ENCODE measurements at places on chromosomes 6 and 20.

DNA sequence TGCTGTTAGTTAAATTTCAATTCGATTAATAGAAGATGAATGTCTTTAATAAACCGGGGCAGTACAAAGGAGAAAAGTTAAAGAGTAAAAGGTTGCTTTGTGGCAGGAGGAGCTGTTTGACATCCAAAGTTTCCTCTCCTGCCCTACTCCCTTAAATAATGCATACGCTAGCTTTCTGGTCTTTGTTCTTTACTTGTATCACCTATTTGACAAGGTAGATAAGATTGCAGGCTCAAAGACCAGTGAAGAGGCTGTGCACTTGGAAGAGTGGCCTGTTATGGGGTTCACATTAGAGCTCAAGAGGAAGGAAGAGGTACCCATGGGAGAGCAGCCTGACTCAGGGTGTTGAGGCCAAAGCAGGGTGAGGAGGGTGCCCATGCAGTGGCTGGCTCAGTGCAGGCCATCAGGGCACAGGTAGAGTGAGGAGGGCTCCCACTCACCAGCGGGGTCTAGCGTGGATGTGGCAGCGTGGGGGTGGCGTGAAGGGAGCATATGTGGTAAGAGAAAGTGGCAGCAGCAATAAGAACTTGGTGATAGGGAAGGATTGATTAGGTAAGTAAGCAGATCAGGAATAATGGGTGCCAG lies 29.3 kb upstream of the KLHL31 start:
- DNase-seq = no peak

GRCh38 chr6:25311331-25311840 lies 32.2 kb downstream of the CARMIL1 start:
- DNase-seq = no peak

DNA sequence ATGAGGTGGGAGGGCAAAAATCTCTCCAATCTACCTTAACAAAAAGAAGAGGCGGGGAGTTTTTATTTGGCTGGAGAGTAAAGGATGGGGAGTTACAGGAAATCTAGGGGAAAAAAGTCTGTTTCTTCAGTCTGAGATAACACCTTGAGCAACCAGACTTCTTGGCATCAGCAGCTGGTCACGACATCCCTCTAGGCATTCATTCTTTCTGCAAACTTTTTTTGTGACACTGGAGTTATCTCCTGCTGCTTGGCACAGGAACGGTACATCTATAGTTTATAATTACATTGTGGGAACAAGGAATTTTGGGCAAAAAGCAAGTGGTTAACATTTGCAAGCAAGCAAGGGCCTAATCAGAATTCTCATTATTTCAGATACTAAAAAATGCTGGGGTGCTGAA lies 50.6 kb upstream of the IFNGR1 start:
- no peak for DNase-seq

- no peak for DNase-seq
Observed at GRCh38 chr6:35057449-35058357, 83.4 kb downstream of the TCP11 start.

DNA sequence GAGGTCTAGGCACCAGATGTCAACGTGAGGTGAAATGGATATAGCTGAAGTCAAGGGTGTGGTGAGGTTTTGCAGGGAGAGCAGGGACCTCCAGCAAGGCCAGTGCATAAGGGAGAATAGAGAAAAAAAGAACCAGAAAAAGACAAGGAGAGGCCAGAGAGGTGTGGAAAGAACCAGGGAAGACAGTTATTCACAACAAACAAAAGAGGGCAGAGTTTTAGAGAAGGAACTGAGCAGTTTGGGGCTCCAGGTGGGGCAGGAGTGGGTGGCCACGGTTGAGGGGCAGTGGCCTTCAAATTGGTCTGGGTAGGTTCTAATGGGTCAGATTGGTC lies 11.6 kb upstream of the NQO2 start:
- DNase-seq = no peak

- peak; percentile 13 for DNase-seq
Observed at GRCh38 chr6:146598772-146599405, at the start of gene ADGB. Gene ADGB, plus strand, starts transcription at chr6:146598972. Its CDS starts 69 bp downstream, at chr6:146599041.

GRCh38 chr20:15616626-15617025 lies 956.6 kb downstream of the KIF16B start:
- DNase-seq = no peak

DNA sequence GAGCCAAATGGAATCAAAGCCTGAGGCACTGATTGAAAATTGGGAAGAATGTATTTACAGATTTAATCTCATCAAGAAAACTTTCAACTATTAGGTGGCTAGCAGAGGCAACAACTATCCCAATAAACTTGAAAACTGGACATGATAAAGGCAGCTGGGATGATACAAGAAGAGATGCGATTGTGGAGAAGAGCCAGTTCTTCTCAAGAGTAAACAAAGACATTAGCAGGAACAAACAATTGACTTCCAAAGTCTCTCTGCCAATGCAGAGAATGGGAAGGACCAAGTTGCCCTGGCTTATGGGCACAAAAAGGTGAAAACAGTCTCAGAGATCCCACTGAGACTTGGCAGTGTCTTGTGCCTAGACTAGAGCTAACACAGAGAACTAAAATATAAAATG lies 132.4 kb downstream of the SOBP start:
- no peak for DNase-seq

GRCh38 chr20:44288252-44288651 lies 22.8 kb downstream of the FITM2 start:
- DNase-seq = no peak

DNA sequence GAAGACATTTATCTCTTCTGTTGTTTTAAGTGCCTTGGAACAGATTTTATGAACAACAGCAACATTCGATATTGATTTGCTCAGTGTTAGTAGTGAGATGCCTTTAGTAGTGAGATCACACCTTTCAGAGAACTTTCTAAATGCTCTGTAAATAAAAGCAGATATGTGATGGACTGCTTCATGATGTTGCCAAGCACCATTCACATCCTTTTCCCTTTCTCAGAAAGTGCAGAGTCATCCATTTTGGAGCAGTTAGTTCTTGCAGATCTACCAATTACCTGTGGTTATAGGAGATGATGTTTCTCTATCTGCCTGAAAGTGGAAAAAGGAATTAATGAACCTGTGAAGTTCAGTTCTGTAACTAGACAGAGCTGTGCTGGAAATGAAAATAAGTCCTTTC lies 27.0 kb downstream of the CBFA2T2 start:
- no peak for DNase-seq

- no peak for DNase-seq
Observed at GRCh38 chr6:156807028-156807427, 29.9 kb downstream of the ARID1B start.

- DNase-seq = peak; percentile 49
Observed at GRCh38 chr6:144349690-144350527, 64.8 kb downstream of the UTRN start.

DNA sequence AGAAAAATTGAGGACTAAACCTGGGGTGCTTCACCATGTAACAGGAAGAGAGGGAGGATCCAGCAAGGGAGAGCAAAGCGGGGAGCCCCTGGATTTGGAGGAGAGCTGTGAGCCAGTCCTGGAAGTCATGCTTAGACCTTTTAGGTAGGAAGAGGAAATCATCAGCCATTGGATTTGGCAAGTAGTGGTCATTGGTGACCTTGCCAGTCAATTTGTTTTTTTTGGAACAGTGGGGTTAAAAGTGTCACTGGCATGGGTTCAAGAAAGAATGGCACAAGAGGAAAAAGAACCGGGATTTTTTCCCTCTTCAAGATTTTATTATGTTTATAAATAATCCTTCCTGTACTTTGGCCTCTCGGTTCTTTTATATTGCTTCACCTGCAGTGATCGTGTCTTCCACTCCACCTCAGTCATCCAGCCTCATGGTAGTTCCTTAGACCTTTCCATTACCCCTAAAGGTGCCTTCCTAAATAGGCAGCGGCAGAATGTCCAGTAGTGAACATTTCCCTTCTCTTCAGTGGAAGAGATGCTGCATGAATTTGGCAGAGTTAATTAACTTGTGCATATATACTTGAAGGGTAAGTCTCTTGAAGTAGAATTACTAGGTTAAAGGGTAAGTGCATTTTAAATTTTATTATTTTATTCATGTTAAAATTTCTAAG lies 124.7 kb downstream of the QKI start:
- DNase-seq = no peak

DNA sequence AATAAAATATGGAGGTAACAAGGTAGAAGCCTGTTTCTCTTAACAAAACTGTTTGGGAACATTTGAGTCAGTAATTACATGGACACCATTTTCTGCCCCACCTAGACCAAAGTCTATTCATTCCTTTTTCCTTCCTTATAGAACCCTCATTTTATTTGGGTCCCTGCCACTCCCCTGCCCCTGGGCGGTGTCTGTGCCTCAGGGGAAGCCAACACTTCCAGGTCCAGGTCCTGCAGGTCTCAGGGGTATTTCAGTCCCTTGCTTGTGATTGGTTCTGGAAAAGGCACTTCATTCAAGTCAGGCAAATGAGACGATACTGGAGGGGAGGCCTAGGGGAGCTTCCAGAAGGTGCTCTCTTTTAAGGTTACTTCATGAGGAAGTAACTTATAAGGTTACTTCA lies 42.3 kb downstream of the SLC35D3 start:
- no peak for DNase-seq

- no peak for DNase-seq
Observed at GRCh38 chr20:34108616-34109174, 3.3 kb downstream of the EIF2S2 start.

GRCh38 chr6:37202788-37203491 lies 33.0 kb downstream of the PIM1 start:
- no peak for DNase-seq

GRCh38 chr20:38485041-38485440 lies 12.4 kb downstream of the RALGAPB start:
- DNase-seq = no peak
